ENCODE measurements at places on chromosomes 5 and 9.

DNA sequence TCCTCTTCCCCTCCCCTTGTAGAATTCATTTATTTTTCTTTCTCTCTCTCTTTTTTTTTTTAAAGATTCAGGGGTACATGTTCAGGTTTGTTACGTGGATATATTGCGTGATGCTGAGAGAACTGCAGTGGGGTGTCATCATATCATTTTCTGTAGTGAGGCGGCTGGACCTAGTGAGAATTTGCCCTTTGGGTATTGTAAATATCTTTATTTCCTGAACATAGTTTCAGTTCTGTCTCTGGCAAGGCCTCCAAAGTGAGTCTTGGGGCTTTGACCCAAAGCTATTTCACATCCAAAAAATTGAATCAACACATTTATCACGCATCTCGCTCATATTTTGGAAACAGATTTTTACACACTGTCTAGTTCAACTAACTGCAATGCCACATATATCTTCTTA, 25.4 kb upstream of the MYOT start:
- no peak for DNase-seq

DNA sequence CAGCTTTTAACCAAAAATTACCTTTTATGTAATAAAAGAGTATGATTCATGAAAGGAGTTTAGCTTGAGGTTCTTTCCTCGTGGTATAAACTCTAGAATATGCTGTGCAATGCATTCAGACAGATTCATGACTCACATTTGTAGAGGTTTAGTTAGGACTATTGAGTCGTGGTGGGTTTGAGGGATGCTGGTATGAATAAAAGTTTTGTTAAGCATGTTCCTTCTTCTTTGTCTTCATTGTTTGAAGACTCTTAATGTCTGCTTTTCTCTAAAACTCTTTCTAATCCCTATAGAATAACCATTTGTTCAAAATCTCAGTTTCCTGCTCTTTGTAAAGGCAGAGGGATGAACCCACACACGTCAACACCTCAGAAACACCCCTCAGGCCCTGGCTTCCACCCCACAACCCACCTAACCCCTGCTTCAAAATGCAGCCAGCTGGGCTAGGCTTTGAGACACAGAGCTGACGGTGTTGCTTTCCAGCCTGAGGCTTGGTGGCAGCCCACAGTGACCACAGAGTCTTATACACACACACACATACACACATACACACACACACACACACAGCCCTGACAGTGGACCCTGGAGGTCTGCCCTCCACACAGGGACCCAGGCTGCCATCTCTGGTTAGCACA, 69.0 kb upstream of the IRX1 start:
- no peak for DNase-seq

GRCh38 chr9:127079446-127080140, 42.8 kb downstream of the ANGPTL2 start:
- DNase-seq = no peak

- DNase-seq = no peak
Measured at GRCh38 chr5:9815051-9815450, 184.9 kb upstream of the TAS2R1 start.

DNA sequence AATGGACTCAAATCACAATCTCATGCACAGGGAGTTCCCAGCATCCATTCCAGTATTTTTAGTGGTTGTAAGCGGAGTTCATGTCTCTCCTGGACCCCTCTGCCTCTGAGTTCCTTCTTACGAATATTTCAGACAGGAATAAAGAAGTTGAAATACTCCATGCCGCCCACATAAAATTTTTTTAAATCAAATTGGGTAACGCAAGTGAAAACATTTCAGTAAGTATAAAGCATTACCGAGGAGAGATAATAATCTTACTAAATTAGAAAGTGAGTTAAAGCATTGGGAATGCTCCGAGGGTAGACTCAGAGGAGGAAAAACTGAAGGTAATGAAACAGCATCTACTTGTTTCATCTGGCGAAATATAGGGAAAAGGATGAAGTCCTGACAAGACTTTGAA, 317.6 kb downstream of the ARRDC3 start:
- no peak for DNase-seq

GRCh38 chr9:4114569-4115505, 185.0 kb downstream of the GLIS3 start:
- DNase-seq = no peak

DNA sequence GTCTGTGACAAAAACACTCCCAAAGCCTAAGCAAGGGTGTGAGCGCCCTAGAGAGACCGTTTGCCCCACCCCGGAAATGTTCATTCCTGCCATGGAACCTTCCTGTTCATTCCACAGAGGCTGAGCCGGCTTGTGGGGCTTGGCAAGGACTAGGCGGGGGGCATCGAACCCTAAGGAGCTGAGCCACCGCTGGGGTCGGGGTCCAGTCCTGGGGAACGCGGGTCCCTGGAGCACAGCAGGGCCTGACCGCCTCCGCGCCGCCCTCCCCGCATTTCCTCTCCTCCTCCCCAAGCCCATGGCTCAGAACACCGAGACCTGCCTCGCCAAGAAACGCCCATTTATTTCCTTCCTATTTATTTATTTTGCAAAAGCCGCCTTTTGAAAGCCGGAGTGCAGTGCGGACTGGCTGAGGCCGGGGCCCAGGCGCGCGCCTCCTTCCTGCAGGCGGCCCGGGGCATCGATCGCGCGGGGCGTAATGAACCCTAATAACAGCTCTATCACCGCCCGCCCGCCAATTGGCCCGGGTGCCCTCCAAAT, 228.9 kb upstream of the IRX4 start:
- no peak for DNase-seq

GRCh38 chr9:16572005-16572734, 298.3 kb downstream of the BNC2 start:
- DNase-seq = no peak

DNA sequence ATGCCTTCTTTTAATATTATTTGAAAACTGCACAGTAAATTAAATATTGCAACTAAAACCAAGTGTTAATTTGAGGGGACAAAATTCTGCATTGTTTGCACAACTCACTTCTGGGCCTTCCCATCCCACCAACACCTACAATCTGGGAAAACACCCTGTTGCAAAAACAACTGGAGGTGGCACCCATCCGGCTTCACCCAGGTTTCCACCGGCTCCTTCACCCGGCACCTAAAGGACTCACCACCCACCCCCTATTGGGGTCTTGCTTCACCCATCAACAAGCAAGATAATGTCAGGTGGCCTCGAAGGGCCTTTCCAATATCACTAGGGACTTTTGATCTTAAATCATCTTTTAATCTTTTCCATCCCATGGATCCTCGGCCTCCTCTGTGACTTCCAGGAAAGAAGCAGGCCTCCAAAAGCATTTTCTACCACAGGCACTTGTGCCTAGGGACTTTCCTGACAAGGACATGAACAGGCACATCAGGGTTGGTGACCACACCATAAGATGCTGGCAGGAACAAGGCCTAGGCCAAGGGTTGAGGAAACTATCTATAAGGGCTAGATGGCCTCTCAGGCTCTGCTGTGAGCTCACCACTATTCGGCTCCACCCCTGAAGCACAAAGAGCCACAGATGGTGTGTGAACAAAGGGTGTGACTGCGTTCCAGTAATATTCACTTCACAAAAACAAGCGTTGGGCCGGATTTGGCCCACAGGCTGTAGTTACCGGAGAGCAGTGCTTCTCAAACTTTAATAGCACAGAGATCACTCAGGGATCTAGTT, 205.1 kb downstream of the AUH start:
- no peak for DNase-seq

Data from SIG-M5 (cell line).